Lung (tissue), 17 donors: ENCODE measurements at places on chromosomes 1 and 21.

DNA sequence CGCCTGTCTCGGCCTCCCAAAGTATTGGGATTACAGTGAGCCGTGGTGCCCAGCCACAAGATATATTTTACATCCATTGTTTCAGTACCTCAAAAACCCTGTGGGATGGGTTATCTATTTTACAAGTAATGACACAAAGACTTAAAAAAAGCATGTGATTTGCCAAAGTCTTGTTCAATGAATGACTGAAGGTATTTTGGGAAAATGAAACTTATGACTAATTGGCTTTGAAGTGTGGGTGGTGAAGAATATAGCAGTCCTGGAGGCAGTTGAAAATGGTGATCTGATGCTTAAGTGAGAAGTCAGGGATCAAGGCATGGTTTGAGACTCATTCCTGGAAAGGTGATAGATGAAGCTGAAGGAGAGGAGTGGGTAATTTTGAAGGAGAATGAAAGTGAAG lies 3.0 kb downstream of the SWT1 start:
- DNase-seq: no peak

DNA sequence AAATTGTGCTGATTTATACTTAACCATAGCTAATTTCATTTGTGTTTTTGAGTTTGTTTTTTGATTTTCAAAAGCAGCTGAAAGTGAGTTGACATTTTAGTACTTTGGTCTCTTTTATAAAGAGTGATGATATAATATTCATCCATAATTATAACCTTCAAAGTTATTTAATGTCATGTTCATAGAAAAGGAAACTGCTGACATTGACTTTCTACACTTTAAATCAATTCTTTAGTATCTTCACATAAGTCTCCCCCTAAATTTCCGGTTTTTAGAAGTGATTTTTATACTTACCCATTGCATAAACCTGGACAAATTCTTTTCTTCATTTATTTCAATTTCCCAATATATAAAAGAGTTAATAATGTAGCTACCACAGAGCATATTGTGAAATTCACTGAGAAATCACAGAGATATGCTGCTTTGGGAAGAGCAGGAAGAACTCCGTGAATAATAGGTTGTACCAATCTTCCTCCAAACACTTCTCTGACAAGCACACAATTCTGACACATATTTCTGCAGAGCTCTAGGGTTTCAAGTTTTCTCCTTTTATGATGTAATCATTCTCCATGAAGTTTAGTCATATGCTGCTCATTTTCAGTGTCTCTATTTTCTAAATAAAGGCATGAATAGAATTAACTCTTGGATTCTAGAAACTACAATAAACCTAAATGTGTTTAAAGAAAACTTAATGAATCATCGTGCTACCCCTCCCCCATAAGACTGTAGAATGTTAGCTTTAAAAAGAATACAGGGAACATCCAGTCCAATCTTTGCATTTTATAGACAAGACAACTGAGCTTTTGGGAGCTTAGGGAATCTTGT lies 25.6 kb upstream of the CDC42BPA start:
- DNase-seq: peak; percentile 42

- DNase-seq: peak; percentile 74
These were observed 22.7 kb downstream of the LRRC8D start for GRCh38 chr1:89843273-89844130.

DNA sequence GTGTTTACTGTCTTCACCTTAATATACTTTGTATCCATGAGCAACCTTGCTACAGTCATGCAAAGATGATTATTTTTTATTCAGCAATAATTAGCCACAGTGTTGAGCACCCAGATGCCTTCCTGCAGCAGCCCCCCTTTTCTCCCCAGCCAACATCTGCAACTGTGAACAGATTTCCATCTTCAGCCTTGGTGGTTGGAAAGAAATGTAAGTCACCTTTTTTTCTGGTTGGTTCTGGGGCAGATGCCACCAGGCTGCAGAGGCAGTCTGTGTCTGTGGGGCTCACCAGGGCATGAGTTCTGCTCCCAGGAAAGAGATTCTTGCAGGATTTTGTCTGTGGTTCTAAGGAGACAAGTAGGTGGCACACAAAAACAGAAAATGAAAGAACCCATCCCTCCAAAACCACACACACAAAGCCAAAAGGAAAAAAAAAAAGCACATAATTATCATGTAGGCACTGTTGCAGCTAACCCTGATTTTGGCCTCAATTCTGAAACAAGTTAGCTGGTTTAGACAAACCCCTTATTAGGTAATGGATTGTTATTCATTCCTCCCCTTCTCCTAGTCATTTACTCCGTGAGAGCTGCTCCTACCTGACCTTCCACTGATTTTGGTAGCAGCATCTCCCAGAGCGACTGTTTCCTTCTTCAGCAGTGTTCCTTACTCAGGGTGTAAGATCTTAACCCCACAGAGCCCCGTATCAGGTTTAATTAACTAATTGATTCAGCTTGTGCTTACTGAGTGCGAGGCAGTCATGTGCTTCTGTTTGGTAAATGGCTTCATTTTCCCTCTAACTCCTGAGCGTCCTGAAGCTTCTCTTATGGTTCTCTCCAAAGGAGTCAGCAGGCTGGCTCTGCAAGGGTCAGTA lies 36.5 kb downstream of the GALNT2 start:
- no peak for DNase-seq

DNA sequence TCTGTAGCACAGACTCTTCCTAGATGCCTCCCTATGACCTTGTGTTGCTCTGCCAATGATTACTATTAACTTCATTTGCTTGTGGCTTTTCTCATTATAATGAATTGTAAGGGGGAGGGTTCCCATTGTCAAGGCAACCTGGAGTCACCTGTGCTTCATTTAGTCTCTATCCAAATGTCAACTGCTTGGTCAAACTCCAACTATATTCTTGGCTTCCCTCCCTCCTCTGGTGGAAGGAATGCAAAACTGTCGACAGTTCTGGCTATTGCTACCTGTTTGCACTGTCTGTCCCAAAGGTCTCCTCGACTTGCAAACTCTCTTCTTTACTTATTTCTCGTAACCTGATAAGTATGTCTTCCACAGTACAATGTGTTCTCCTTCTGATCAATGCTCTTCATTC lies 100.3 kb downstream of the CACNA1E start:
- peak; percentile 22 for DNase-seq

- no peak for DNase-seq
These were observed 37.4 kb downstream of the MAP3K21 start for GRCh38 chr1:233364695-233365539.

DNA sequence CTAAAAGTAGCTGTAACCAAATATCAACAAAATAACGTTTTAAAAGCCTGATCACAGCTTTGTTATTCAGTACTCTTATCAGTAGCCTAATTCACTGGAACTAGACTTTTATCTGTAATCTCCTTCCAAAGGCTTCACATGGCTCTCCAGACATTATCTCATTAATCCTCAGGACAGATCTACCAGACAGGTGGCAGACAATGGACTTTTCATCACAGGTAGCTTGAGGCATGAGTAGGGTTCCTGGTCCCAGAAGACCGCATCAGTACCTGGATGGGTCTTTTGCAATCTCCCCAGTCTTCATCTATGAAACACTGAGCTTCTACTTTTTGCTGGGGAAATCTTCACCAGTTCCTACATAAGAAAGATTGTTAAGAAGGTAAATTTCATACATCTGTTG lies 132.2 kb upstream of the FOXD3 start:
- DNase-seq: no peak

- peak; percentile 88 for DNase-seq
These were observed 4.4 kb upstream of the ADAMTS1 start for GRCh38 chr21:26849428-26850115.

- DNase-seq: no peak
These were observed 40.7 kb downstream of the PEX14 start for GRCh38 chr1:10515301-10515975.

DNA sequence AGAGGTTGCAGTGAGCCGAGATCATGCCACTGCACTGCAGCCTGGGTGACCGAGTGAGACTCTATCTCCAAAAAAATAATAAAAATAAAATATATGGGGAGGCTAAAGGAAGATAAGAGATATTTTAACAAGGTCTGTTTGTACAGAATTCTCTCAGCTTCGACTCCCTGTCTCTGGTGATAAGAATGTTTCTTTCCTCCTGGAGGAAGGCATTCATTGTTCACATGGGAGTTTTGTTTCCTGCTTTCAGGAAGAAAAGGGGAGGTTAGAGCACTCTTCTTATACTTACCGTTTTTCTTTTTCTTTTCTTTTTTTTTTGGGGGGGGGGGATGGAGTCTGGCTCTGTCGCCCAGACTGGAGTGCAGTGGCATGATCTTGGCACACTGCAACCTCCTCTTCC lies 2.0 kb upstream of the NAXE start:
- no peak for DNase-seq

DNA sequence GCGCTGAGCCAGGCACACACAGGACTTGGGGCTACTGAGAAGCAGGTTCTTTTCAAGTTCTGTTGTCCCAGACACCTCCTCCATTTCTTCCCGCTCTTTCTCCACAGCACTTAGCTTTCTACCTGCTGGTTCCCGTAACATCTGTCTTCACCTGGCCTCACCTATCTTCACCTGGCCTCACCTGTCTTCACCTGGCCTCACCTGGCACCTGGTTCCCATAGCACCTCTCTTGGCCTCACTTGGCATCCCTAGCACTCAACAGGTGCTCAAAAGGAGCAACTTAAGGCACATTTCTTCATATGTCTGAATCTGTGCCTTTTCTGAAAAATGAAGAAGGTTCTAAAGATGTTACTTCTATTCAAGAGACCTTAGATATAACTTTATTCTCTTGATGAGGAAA lies 10.4 kb downstream of the KCNK1 start:
- no peak for DNase-seq

DNA sequence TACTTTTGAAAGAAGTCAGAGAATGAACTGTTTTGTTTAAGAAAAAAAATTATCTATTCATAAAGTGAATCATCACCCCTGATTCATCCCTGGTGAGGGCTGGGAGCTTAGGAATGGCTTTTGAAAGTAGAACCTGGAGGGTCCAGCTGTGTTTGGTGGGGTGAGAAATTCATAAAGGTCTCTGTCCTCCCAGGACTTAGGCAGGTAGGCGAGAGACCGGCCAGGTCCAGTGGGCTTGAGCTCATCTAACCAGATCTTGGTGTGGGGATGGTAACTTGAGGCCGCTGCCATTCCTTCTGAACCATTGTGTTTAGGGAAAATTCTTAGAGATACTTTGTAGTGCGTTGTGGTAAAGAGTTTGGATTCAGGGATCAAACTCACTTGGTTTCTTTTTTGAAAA lies 156.8 kb upstream of the TNR start:
- no peak for DNase-seq
